Brain pericyte (primary cell): ENCODE measurements at places on chromosomes 6 and 20.

DNA sequence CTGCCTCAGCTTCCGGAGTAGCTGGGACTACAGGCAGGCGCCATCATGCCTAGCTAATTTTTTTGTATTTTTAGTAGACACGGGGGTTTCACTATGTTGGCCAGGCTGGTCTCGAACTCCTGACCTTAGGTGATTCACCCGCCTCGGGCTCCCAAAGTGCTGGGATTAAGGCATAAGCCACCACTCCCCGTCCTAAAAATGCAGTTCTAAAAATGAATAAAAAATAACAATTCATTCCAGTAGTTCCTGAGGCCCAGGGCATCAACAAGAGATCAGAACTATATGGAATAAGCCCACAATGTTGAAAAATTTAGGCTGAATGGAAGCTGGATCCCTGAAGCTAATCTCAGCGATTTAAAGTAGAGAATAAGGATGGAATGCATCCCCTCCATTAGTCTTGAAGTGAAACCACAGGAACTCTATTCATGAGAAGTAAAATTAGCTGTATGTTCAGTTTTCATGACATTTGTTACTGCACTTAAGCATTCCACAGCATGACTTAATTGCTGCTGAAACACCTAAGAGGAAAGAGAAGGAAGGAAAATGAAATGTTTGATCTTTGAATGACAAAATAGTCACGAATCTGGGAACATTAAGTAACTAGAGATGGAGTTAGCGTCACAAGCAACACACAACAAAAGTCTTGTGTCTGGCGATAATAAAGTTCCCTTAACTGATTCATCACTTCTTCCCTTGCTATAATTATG is 80.4 kb upstream of the RIPOR2 start:
- DNase-seq, result no peak

DNA sequence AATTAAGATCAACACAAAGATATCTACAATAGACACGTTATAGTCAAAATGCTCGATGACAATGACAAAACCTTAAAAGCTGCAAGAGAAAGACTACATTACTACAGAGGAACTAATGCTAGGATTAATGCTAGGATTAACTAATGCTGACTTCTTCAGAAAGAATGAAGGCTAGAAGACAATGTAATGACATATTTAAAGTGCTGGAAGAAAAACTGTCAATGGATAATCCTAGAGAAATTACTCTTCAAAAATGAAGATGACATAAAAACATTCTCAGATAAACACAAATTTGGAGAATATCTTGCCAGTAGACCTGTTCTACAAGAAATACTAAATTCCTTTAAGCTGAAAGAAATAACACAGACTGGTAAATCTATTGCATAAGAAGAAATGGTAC is 75.2 kb upstream of the SMIM28 start:
- no peak for DNase-seq

DNA sequence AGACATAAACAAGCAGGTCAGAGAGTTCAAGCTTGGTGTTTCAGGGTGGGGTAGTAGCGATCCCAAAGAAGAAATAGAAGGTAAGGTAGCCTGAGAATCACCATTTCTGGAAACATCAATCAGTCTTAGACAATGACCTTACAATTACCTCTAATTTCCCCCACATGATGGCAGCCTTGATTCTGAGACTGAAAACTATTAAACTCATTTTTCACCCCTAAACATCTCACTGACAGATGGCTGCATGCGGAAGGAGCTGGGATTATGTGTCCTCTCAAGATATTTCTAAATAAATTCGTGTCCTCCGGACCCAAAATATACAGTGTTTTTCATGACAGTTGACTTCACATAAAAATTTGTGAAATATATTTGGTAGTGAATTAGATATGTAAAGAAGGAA is 61.0 kb downstream of the KIF6 start:
- DNase-seq, result no peak

- no peak for DNase-seq
Observed at GRCh38 chr20:9036593-9036992, 32.3 kb upstream of the PLCB4 start.

DNA sequence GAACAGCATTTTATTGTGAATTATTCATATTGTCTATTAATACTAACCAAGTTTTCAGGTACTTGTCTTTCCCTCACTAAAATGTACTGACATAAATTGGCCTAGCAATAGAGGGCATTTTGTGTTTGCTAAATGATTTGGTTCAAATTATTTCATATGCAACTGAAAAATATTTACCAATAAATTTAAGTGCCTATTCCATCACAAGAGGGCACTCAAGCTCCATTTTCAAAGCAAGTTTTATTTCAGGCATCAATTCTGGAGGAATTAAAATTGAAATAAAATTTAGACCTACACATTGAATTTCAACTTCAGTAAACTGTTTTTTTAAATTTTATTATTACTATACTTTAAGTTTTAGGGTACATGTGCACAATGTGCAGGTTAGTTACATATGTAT is 114.3 kb upstream of the SYNCRIP start:
- no peak for DNase-seq

GRCh38 chr6:80331522-80331921 is 225.1 kb downstream of the BCKDHB start:
- DNase-seq, result no peak

- DNase-seq, result no peak
Observed at GRCh38 chr6:44043479-44044153, 83.6 kb downstream of the MRPL14 start.

DNA sequence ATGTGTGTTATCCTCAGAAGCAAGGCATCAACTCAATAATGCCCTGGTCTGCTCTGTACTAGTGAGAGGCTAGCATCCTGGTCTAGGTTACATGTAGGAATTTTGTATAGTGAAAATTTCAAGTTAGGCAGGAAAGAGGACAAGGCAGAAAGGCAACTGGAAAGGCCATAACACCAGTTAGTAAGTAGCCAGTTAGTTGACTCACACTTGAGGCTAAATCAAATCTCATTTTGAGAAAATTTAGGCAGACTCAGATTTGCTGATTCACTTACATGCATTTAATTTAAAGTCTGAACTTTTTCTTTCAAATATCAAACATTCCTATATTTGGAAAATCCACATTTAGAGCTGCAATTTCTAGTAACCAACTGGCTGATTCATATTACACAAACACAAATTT is 184.5 kb upstream of the TCF21 start:
- DNase-seq, result no peak

- no peak for DNase-seq
Observed at GRCh38 chr6:156423829-156424228, 353.3 kb upstream of the ARID1B start.

DNA sequence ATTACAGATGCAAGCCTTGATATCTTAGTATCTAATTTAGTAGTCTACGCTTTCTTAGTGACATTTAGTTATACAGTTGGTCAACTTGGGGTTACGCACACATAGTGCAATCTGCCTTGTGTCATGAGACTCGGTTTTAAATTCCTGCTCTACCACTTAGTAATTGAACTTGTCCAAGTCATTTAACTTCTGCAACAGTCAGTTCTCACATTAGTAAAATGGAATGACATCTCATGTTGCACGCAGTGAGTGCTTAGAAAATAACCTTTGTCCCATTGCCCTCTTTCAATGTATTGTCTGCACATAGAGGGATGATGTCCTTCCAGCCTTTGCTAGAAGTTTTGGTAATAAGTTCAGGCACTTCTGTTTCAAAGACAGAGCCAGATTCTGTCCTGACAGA is 48.6 kb downstream of the TMEM170B start:
- DNase-seq, result no peak
